ENCODE measurements at places on chromosomes 16 and 17. TPM values are rescaled to one million over a fixed set of nuclear protein-coding genes. Genes with fewer than 3 reads are reported as not detected.

Gene LGALS9
- 21.5 TPM for polyA plus RNA-seq

Gene TNFRSF17
- polyA plus RNA-seq, result 0.29 TPM

Gene USP10
- polyA plus RNA-seq, result 93.1 TPM

DNA sequence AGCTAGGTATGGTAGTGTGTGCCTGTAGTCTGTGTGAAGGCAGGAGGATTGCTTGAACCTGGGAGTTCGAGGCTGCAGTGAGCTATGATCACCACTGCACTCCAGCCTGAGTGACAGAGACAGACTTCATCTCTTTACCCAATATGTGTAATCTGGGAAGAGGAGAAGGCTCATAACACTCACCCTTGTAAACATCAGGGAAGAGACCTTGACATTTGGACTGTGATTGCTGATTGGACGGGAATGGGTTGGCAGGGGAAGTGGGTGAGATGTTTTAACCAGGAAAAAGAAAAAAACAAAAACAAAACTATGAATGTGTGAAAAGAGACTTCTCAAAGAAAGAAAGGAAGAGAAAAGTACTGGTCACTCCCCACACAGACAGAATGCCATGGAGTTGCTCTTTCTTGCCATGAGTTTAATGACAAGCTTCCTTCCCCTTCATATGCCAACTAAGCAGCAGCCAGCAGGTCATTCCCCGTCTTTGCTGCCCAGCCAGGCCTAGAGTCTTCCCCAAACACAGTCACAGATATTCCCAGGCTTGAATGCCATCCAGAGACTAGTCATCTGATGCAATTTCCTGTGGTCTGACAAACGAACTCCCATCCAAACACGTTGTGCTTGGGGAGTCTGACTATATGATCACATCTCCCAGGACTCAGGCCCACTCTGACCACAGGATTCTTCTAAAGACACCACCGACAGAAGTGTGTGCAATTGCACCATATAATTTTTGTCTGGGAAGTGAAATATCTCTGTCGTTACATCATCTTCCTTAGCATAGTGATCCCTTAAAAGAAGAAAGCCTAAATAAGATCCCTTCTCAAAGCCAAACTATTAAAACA lies 3.6 kb upstream of the XAF1 start:
- peaks cover 2% of the 10 kb centered on the region for H3K27me3 ChIP-seq
- peaks cover 17% of the 10 kb centered on the region for H3K4me1 ChIP-seq
- DNase-seq, result no peak

DNA sequence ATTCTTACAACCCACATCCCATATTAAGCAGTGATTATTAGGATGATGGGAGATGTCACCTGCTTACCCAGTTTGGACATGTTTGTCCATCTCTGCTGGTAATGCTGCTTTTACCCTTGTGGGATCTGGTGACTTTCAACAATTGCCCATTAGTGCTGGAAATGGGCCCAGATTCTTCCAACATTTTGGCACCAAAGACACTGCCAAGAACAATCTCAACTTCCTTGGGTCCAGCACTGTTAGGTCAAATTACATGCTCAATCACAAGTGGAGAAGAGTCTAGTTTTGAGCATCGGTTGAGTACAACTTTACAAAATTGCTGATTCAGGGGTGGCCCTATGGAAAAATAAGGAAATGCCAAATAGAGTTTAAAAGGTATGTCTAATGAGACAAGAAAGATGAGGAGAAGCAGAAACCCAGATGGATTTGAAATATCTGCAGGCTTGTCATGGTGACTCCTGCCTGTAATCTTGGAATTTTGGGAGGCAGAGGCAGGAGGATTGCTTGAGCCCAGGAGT lies 13.0 kb upstream of the ZFP3 start:
- DNase-seq, result no peak
- H3K27me3 ChIP-seq, result no peaks in the 10 kb centered on the region
- no peak overlapping the region for H3K4me3 ChIP-seq
- H3K4me1 ChIP-seq, result no peaks in the 10 kb centered on the region
- no peak overlapping the region for H3K27ac ChIP-seq
- no peaks in the 10 kb centered on the region for H3K36me3 ChIP-seq

GRCh38 chr17:27635275-27635823 lies 4.4 kb downstream of the LGALS9 start:
- no peaks in the 10 kb centered on the region for H3K36me3 ChIP-seq
- DNase-seq, result no peak
- no peak overlapping the region for H3K27ac ChIP-seq
- H3K4me3 ChIP-seq, result no peak overlapping the region
- H3K4me1 ChIP-seq, result peaks cover 24% of the 10 kb centered on the region

GRCh38 chr17:82918508-82918907 lies 78.7 kb upstream of the ZNF750 start:
- peaks cover 5% of the 10 kb centered on the region for H3K4me1 ChIP-seq
- DNase-seq, result no peak
- H3K36me3 ChIP-seq, result peaks cover 51% of the 10 kb centered on the region
- no peak overlapping the region for H3K4me3 ChIP-seq
- H3K27ac ChIP-seq, result no peak overlapping the region

Gene TEFM
- 13.4 TPM for polyA plus RNA-seq

DNA sequence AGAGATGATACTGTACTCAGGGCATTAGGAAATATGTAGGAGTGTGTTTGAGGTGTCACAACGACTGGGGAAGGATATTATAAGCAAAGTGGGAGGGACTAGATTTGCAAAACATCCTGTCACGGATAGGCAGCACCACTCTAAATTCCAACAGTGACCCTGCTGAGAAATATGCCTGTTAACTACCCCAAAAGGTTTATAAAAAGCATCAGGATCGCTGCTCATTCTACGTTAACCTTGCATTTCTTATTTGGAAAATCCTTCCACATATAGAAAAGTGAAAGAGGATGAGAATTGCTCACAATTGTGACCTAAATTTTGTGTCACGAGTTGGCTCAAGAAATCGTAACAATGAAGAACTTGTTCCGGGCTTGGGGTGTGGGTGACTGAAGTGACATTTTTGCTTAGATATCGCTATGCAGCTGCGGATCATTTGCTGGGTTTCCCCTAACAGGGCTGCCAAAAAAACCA lies 51.6 kb downstream of the N4BP1 start:
- peaks cover 7% of the 10 kb centered on the region for H3K4me1 ChIP-seq
- no peaks in the 10 kb centered on the region for H3K36me3 ChIP-seq
- no peaks in the 10 kb centered on the region for H3K27me3 ChIP-seq
- DNase-seq, result no peak
- peak overlapping the region; percentile 22 for H3K27ac ChIP-seq
